ENCODE measurements at places on chromosomes 2 and 18.
A peak's percentile ranks its signal among the peaks of the same experiment; 100 is the strongest.

GRCh38 chr2:40741532-40741931 lies 289.6 kb upstream of the SLC8A1 start:
- DNase-seq: no peak

DNA sequence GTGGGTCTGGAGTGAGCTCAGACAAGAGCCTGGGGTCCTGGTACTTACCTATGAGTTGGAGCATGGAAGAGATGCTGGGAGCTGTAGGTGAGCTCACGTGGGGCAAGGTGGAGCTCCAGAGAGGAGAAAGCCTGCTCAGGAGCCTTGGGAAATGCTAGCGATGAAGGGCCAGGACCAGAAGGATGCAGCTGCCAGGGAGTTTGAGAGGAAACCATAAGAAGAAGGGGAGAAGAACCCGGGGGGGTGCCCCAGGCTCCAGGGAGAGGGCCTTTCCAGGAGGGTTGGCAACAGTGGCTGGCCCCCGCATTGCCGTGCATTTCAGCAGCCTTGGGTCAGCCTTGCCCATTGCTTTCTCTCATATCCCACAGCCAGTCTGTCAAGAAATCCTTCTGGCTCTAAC lies 268.7 kb downstream of the GLI2 start:
- DNase-seq: no peak

- no peak for DNase-seq
Observed at GRCh38 chr2:17148407-17149145, 369.7 kb downstream of the RAD51AP2 start.

DNA sequence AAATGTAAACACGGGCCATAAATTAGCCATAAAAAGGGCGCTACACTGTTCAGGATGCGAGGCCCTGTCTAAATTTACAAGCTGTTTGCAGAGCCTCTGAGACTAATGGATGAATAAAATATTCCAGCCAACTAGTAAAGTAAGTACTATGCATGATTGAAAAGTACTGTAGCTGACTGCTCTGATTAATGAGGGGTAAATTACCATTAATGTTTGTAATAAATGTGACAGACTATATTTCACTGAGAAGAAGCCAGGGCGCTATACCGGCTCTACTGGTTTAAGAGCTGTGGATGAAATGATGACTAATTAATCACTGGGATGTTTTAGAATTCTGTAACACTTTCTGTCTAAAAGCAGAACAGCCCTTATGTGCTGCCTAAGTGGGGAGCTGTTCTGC lies 54.3 kb upstream of the RGPD4 start:
- DNase-seq: no peak

- DNase-seq: no peak
Observed at GRCh38 chr18:44719519-44720060, 38.9 kb downstream of the SETBP1 start.

- DNase-seq: no peak
Observed at GRCh38 chr2:239291475-239292350, 109.1 kb downstream of the HDAC4 start.

GRCh38 chr2:53181759-53182158 lies 585.8 kb upstream of the CHAC2 start:
- DNase-seq: no peak

- no peak for DNase-seq
Observed at GRCh38 chr2:219041252-219041651, at the start of gene CFAP65. Gene CFAP65, minus strand, starts transcription at chr2:219041516. Its CDS starts 2,468 bp downstream, at chr2:219039048.

- no peak for DNase-seq
Observed at GRCh38 chr2:133968446-133968845, 285.4 kb upstream of the MGAT5 start.

DNA sequence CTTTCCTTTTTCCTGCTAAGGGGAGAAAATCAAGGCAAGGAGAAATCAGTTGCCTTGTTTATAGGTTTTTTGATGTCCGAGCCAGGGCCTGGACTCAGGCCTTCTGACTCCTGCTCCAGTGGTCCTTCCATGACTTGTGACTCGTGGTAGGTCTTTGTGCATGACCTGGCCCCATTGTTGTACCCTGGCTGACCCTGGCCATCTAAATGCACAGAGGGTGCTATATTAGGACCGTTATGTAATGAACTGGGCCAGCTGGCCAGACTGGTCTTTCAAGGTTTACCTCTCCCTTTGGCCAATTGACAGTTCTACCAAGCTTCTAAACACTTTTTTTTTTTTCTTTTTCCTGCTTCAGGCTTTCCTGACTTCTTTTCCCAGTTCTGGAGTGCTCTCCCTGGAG lies 81.1 kb downstream of the SETBP1 start:
- DNase-seq: no peak

DNA sequence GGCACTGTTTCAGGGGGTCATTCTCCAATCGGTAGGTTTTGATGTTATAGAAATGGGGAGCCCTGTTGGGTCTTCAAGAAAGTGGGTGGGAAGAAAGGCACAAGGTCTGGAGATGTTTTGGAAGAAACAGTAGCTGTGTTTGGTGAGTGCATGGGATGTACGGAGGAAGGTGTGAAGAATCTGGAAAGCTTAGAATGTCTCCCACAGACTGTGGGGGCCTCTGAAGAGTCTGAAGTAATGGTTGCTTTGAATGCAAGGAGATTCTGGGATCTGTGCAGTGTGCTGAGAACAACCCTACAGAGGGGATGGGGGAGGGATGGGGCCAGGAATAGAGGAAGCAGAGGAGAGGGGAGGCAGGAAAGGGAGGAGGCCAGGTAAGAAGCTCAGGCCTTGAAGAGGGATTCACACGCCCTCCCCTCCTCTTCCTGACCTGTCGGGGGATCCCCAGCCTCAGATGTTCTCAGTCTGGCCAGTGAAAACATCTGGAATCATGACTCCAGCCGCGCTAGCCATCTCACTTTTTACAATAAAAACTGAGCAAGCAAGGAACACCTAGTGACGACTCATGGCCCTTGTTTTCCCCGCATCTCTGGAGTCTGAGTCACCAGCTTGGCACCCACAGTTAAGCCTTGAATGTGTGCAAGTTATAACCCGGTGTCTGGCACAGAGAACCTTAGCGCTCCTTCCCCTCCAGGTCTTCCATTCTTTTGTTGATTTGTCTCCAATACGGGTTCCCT lies 74.2 kb downstream of the SH3BP4 start:
- DNase-seq: no peak

DNA sequence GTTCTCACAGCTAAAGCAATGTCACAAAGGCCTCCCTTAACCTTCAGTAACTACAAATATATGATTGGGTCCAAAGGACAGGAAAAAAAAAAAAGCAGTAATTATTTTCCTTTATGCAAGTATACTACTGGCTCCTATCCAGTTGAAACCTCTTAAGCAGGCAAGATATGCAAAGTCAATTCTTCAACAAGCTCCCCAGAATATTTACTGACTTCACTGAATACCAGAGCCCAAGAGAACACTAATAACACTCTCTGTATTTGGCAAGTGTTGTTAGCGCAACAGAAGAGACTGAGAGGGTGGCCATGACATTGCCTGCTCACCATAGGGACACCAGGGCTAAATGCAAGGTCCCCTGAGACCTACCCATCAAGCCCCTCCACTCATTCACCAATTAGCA lies 74.5 kb downstream of the AP1S3 start:
- DNase-seq: no peak

DNA sequence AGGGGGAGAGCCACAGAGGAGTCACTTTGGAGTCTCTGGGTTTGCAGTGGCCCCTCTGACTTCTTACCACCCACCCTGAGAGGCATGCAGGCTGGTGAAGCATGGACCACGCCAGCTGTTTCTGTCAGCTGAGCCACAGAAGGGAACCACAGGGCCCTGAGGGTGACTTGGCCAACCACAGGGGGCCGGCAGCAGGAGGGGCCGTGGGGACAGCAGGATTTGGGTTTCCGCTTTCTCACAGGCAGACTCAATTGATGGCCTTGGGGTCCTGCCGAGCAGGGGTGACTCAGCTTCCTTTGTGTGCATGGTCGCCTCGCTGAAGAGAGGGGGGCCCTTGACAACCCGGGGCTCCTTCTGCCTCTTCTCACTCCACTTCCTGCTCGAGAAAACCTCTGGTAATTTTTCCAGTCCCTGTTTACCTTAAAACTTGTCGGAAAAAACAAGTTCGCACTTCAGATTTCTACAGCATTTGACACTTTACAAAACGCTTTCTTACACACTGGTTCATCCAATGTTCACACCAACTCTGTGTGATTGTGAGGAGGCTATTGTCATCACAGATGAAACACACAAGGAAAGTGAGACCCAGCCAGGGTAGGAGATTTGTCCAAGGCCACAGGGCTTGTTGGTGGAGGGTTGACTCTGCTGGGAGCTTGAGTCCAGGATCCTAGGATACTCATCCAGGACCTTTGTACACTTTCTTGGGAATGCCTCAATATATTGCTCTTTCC lies 311.2 kb downstream of the LPIN1 start:
- peak; percentile 35 for DNase-seq

- no peak for DNase-seq
Observed at GRCh38 chr18:50558948-50559751, 737 bp upstream of the MAPK4 start.

DNA sequence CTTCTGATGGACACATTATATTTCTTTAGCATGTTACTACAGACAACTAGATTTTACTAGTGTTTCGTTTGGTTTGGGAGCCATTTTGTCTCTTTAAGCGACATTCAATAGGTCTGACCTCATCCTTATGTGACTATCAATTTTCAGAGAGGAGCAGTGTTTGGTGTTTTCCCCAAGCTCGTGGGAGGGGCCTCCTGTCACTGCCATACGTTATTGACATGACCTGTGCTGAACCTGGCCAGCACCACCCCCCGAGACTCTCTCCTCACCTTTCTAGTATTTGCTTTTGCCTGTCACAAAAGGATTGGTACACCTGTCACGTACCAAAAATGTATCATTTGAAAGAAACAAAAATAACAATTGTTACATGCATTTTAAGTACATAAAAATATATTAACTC lies 69.3 kb downstream of the PSMG2 start:
- DNase-seq: no peak

GRCh38 chr18:11752116-11752911 lies 63.2 kb downstream of the GNAL start:
- DNase-seq: no peak

- DNase-seq: no peak
Observed at GRCh38 chr18:21669736-21670285, 34.8 kb downstream of the ABHD3 start.

DNA sequence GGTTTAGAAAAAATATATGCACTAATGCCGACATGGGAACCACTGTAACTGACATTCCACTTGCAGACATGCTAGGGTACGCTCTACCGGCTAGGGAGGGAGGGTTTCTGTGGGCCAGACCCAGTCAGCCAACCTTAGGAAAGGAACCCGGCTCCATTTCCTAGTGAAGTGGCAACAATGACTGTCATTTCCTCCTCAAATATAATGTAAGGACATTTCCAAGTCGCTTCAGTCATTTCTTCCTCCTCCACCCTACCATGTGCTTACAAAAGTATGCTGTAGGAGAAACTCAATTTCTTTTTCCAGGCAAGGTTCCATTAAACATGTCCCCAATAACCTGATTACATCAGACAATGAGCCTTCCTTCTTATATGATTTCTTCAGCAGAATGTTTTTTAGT lies 64.3 kb upstream of the PSMD14 start:
- DNase-seq: no peak

GRCh38 chr18:63567825-63568224 lies 19.3 kb upstream of the SERPINB13 start:
- no peak for DNase-seq

DNA sequence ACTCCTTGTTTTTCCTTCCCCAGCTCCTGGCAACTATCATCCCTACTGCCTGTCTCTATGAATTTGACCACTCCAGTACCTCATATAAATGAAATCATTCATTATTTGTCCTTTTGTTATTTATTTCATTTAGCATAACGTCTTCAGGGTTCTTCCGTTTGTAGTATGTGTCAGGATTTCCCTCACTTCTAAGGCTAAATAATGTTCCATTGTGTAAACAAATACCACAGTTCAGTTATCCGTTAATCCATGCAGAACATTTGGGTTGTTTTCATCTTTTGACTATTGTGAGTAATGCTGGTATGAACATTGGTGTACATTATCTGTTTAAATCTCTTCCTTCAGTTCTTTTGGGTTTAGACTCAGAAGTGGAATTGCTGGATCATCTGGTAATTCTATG lies 18.8 kb downstream of the DYNC2LI1 start:
- no peak for DNase-seq

DNA sequence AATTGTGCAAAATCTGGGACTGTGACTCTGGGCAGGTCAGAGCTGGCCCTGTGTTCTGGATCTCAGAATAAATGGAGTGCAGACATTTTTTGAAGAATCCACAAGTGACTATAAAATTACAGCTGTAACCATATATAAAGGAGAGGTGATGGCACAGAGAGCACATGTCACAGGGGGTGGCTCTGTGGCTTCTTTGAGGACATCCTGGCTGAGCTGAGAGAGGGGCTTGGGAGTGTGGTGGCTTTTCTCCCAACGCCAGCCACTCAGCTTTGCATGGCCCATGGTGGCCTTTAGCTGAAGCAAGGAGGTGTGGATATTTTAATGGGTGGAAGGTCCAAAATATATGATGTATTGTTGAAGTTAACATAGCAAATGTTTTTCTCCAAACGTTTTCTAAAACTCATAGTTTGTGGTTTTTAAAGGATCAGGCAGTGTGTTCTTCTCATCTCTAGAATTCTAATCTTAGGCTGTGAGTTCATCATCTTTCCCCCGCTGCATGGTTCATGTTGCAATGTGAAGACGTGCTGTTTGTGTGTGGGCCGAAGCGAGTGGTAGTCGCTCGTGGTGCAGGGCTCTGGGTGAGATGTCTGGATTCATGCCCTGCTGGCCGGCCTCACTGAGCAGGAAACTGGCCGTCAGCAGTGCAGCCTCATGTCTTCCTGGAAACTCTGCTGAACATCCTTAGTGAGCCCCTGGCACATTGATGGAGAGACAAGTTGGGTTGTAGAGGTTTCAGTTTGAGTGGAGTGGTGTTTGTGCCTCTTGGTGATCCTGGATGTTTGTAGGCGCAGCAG lies 109.9 kb downstream of the ZNF236 start:
- DNase-seq: no peak

GRCh38 chr2:88443353-88443938 lies 9.0 kb downstream of the FOXI3 start:
- no peak for DNase-seq

DNA sequence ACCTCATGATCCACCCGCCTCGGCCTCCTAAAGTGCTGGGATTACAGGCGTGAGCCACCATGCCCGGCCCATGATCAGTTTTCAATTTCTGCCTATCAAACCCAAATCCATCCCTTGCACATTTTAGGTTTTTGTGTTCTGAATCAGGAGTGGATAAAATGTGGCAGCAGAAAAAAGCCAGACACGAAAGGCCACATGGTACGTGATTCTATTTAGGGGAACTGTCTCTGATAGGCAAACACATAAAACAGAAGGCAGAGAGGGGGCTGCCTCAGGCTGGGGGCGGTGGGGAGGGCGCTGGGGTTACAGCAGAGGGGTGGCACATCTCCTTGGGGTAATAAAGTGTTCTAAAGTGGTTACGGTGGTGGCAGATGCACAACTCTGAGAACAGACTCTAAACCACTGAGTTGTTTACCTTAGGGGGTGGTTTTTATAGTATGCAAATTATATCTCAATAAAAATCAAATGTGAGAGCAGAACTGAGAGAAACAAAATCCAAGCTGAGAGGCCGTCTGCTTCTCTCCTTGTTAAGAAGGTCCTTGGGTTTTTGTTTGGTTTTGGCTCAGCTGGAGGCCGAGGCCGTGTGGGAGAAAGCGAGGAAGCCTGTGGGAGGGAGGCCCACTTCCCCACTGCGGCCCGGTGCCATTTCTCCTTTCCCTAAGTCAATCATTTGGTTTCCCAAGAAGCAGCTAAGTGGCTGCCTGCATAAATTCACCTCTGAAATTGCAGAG lies 78.0 kb downstream of the SOWAHC start:
- no peak for DNase-seq
